WERI-Rb-1 (cell line): ENCODE measurements at places on chromosomes 3 and 15.
A peak's percentile ranks its signal among the peaks of the same experiment; 100 is the strongest.

GRCh38 chr3:124862006-124862405 is 25.2 kb downstream of the ITGB5 start:
- DNase-seq = no peak

GRCh38 chr3:177608443-177608842 is 411.2 kb upstream of the TBL1XR1 start:
- no peak for DNase-seq

- no peak for DNase-seq
These were observed 41.8 kb downstream of the CHSY1 start for GRCh38 chr15:101210058-101210457.

DNA sequence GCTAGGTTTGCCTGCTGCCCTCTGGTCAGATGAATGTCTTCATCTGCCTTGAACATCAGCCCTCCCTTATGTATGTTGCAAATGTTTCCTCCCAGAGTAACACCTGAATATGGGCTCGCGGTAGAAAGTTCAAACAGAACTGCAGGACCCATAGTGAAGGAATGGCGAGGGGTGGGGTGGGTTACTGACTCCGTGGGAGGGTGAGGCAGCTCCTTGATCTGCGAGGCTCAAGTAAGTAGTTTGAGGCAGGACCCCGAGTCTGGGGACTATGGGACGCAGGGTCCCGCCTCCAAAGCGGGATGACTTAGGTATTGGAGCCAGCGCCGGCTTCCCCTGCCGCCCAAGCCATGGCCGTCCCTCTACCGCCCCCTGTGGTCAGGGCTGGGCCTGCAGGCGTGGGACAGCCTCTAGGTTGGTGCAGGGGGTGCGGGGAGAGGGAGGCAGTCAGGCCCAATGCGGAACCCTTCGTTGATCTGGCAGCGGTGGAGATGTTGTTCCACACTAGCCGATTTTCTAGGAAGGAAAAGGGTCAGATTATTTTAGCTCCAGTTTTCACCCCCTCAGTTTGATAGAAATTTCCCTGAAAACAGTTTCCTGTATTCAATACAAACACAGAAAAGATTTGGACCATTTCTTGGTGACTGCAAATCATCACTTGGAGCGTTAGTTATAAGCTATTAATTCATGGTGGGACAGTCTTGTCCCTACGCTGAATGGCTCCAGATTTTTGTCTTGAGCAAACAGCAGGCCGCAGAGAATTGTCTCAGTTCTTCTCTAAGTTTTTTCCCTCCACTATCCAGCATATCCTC is 72.3 kb downstream of the CORO2B start:
- DNase-seq = peak; percentile 40

- DNase-seq = no peak
These were observed 58.3 kb downstream of the GJD2 start for GRCh38 chr15:34696506-34696905.

DNA sequence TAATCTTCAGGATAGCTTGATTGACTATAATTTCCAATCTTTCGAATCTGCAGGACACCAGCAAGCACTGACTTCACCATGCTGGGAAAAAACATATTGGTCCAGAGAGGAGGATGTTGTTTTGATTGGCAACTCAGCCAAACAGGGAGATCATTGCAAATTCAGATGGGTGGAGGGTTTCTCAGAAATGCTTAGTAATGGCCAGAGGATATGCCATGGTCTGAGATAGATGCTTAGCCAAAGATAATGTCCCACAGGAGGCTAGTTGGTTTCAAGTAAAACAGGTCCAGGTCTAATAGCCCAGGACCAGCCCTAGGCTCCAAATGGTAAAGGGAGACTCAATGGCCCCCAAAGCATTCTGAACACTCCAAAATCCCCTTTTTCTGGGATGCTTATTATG is 46.7 kb upstream of the CCDC80 start:
- DNase-seq = no peak

DNA sequence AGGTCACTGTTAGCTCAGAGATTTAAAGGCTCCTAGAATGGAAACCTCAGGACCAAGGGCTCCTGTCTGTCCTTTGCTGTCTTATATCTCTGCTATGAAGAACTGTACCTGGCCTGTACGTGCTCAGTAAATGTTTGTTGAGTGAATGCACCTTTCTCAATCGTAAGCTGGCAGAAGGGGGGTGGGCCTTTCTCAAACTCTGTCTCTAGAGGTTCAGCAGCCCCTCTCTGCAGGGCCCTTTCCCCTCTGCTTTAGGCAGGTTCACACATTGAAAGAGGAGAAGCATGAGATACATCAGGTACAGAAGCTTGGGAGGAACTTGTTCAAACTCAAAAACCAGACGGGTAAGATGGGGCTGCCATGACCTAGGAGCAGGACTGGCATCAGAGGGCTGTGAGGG is 155.6 kb downstream of the GOLGA6L4 start:
- no peak for DNase-seq

DNA sequence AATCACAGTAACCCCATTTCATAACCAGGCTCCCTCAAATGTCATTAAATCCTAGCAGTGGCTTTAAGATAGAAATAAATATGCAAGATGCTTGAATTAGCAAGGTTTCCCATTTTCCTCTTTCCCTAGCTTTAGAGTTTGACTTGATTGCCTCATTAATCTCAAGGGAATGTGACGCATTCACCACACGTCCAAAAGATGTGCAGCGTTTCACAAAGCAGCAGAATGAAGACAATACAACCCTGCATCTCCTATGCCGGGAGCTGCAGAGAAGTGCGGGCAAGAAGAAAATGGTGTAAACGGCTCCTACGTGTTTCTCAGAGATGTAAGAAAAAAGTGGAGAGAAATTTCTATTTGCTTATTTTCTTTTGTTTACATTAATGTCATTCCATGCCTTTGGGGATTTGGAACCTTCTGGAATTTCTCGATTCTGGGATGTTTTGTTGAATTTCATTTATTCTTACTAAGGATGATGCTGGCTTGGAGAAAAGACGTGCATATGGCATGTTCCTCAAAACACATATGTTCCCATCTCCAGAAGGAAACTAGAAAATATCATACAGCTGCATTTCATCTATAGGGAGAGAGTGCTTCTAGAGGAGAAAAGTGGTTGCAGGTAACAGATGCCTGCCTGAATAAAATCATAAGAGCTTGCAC is 27.8 kb upstream of the FRMD4B start:
- DNase-seq = no peak

- no peak for DNase-seq
These were observed 57.1 kb upstream of the POU1F1 start for GRCh38 chr3:87333393-87333892.

- DNase-seq = no peak
These were observed 349.3 kb downstream of the MAGI1 start for GRCh38 chr3:65689436-65689835.

DNA sequence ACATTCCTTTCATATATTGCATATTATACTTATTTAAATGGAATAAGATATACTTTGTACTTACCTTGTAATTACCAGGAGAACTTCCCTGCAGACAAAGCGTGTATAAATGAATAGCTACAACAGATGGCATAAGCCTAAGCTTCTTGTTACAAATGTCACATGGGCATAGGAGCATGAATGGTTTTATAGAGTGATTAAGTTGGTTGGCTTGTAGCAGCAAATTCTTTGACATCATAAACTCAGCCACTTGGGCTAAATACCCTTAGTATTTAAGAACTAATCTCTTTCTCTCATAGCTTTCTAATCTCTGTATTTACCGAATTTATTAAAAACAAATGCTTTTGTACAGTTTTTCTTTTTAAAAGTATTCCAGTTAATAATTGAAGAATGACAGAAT is at the start of gene UBAP1L:
UBAP1L (minus strand) TSS at position 115 of the 400 bp plus-strand sequence. CDS start 8,985 bp downstream, outside the sequence.
- no peak for DNase-seq

DNA sequence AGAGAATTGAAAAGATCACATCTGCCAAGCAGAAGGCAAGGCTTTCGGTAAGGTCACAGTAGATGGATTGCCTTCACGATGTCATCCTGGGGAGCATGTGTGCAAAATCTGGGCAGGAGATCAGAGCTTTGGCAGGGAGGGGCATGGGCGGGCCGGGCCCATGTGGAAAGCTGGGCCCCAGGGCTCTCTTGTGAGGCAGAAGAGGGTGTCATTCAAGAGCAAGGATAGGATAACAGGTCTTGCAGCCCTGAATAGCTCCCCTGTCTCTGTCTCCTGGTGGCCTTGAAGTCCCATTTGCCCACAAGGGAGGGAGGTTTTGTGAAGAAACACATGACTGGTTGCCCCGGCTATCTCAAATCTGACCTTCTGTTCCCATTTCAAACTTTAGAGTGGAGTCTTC is 172.0 kb downstream of the OPA1 start:
- DNase-seq = no peak

DNA sequence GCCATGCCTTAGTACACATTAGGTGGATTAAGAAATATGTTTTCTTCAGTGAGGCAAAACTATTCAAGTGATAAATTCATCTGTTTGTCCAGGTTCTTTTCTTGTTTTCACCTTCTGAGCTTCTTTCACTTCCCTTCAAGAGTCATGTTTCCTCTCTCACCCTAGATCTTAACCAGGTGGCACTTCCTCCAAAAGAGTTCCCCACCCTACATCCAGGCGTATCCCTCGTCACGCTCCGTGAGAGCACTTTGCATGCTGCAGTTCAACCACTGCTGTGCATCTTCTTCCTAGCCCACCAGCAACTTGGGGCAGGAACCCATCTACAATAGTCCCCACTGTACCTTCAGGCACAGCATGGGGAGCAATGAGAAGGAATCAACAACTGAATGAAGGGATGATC is 28.9 kb downstream of the OSBPL10 start:
- no peak for DNase-seq

DNA sequence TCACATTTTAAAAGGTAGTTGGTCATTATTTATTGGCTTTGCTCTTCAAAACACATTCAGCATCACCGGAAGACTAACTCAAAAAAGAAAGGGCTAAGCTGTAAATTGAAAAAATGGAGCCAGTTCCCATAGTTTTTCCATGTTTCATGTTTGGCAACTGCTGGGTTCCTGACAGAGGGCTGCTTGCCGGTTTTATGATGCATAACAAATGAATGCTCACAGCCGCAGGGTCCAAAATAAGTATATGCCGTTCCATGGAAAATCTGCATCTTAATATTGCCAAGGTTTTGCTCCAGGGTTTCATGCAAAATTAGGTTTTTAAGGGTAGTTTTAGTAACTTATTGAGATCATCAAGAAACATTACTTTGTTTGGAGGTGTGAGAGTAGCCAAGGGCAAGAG is 15.8 kb downstream of the SLC12A1 start:
- no peak for DNase-seq

DNA sequence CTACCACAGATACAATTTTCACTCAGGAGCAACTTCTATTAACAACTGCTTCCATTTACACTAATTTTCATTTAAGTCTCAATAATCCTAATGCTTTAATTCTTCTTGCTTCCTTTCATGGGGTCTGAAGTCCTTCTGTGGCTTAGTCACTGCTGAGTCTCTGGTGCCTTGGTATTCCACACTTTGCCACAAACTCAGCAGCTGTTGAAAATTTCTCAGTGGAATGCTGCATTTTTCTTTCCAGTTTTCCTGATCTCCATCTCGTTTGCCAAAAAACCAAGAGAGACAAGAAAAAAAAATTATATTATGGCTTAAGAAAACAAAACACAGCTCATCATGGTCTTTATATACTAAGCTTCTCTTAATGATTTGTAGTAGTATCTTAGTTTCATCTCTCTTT is 269.2 kb upstream of the AZI2 start:
- DNase-seq = no peak

GRCh38 chr3:191253089-191253799 is 54.2 kb downstream of the OSTN start:
- DNase-seq = no peak

- DNase-seq = no peak
These were observed 56.8 kb downstream of the SNRK start for GRCh38 chr3:43343185-43343584.

DNA sequence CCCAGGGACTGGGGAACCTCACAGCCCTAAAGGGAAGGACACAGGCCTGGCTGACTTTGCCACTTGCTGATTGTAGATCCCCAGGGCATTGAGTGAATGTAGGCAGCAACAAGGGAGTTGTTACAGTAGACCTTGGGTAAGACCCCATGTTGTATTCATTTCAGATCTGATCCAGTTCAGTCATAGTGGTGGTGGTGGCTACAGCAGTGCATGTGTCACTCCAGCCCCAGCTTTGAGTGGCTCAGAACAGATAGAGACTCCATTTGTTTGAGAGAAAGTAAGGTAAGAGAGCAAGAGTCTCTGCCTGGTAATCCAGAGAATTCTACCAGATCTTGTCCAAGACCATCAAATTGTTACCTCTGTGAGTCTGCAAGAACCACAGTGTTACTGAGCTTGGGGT is 278.7 kb upstream of the SATB1 start:
- DNase-seq = no peak

DNA sequence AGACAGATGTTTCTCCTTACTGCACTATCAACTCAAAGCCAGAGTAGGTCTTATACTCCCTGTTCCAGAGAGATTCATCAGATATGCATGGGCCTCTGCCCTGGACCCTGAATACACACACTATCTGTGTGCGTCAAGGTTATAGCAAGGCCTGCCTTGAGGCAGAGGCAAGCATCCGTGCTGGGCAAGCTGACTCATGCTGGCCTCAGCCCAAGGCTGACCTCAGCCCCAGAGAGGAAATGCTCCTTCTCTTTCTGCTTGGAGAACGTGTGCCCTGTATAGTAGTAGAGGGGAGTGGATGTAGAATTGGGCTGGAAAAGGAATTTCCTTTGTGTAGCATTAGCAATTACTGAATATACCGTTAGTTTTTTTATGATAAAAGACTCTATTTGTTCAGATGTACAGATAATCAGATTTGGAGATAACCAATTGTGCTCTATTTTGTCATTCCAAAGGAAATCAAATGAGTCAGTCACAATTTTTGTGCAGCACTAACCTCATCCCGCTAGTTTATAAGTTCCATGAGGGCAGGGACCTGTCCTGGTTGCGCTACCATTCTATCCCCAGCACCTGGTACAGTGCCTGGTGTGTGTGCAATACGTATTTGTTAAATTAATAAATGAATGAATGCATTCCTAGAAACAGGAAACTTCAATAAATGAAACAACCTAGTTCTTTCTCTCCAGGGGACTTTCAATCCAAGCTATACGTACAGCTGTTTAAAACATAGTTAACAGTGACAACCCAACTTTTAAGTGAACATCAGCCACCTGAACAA is 13.3 kb upstream of the PAQR9 start:
- DNase-seq = no peak

DNA sequence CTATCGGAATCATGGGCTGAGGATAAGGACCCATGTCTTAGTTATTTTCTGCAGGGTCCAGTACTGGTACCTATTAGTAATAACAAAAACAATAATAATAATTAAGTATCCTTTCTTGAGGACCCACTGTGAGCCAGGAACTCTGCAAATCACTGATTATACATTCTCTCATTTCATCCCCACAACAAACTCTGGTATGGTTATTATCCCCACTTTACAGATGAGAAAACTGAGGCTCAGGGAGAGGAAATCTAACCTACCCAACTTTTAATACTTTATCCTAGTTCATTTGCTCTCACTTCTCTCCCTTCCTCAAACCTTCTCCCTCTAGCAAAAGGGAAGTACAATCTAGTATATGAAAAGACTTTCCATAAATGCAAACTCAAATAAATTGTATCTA is 528.4 kb upstream of the PROK2 start:
- DNase-seq = no peak
